LNCaP clone FGC (cell line): ENCODE measurements at places on chromosomes 16 and 17.

DNA sequence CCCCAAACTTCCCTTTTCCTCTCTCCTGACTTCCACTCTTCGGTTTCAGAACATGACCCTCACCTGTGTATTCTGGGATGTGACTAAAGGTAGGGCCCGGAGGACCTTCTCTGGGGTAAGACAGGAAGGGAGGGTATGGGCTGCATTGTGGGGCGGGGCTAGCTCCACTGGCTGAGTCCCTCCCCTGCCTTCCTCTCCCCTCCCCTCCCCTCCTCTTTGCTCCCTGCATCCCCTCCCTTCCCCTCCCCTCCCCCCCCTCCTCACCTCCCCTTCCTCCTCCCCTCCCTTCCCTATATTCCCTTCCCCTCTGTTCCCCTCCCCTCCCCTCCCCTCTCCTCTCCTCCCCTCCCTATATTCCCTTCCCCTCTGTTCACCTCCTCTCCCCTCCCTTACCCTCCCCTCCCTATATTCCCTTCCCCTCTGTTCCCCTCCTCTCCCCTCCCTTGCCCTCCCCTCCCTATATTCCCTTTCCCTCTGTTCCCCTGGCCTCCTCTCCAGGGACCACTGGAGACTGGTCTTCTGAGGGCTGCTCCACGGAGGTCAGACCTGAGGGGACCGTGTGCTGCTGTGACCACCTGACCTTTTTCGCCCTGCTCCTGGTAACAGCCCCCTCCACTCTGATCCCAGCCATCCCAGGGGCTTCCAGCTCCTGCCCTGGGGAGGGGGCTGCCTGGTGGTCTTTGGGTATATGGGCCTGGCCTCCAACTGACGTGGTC, 11.8 kb downstream of the ADGRG3 start:
- DNase-seq: no peak

- DNase-seq: no peak
Observed at GRCh38 chr16:11250091-11250785, 5.8 kb downstream of the SOCS1 start.

GRCh38 chr16:17368446-17368845, 102.3 kb downstream of the XYLT1 start:
- DNase-seq: no peak

- DNase-seq: no peak
Observed at GRCh38 chr17:75892556-75893224, 4.1 kb downstream of the TRIM65 start.

DNA sequence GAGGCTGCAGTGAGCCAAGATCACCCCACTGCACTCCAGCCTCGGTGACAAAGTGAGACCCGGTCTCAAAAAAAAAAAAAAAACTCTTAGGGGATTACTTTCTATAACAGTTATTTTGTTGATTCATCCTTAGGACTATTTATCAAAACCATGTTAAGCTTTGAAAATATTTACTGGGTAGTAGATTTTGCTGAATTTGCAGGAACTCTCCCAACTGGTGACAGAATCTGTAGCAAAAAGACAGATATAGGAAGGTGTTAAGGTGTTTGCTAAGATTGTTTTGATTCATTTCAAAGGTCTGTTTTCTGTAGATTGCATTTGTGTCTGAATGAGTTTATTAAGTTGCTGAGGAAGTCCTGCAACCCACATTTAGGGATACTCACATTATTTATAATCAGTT, 192.6 kb downstream of the PRKCA start:
- no peak for DNase-seq

- DNase-seq: peak; percentile 7
Observed at GRCh38 chr16:55641430-55642056, 14.2 kb upstream of the SLC6A2 start.

DNA sequence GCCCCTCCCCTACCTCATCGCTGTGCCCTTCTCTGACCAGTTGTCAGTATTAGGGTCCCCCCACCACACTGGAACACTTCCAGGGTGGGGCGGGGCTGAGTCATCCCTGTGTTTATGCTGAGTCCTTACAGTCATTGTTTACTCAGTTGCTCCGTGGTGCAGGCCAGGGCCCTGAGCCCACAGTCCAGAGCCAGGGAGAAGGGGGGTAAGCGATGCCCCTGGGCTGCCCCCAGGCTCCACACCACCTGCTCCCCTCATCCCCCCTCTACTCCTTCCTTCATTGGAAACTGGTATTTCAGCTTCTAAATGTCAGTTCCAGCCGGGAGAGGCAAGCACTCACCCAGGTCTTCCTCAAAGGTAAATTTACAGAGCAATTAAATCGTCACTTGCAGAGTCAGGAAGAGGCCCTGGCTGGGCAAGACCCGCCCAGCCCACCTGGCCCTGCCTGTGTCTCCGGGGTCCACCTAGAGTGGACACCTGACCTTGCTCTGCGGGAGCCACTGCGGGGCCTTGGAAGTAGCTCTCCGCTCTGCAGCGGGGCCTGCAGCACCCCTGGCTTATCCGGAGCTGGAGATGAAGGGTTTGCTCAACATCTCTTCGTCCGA, 4.8 kb downstream of the ATP2A3 start:
- no peak for DNase-seq

GRCh38 chr17:40561871-40562611, 3.2 kb downstream of the CCR7 start:
- DNase-seq: no peak

DNA sequence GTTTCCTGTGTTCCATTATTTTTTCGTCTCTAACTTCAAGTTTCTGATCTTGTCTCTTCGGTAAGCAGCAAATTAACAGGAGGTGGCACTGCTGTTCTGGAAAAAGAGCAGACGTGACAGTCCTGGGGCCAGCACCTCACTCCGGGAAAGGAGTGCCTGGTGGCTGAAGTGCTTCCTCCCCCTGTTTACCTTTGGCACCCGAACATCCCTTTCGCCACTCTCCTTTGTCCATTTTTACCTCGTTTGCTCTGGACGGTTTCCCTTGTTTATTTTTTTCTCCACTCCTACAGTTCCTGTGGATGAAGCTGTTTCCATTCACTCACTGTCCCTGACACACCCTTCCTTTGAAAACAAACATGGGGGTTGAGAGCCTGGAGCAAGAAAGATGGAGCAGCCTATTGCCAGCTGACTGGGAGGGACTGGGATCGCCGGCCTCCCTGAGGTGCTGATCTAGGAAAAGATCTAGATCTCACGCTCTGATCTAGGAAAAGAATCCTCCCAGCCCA, 12.6 kb downstream of the SAP30BP start:
- DNase-seq: peak; percentile 30

GRCh38 chr16:8623634-8624033, 2.1 kb downstream of the METTL22 start:
- DNase-seq: no peak

DNA sequence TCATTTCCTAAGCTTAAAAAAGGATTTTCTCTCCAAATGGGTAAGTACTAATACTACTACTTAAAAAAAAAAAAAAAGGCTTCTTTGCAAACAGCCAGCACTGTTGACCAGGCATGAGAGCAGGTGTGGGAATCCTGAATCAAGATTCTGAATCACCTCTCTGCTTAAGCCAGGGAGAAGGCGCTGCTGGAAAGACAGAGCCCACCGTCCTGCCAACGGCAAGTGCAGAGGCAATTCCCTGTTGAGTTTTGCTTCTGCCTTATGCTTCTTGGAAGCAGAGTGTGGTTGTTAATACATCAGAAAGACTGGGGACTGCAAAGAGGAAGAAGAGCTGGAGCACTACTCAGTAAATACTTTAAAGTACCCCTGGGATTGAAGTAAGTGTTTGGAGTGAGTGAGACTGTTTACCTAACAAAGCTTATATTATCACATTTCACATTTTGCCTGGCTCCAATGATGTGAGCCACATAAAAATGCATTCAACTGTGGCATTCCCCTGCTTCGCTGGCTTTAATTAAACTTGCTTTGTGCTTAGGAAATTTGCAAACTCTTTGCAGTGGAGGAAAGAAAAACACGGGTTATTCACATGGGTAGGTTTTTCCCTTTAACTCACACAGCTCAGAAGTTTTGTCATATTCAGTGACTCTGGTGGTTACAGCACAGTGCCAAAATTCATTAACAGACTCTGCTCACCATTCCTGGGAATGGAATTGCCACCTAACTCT, 86.0 kb upstream of the KIF2B start:
- DNase-seq: no peak

DNA sequence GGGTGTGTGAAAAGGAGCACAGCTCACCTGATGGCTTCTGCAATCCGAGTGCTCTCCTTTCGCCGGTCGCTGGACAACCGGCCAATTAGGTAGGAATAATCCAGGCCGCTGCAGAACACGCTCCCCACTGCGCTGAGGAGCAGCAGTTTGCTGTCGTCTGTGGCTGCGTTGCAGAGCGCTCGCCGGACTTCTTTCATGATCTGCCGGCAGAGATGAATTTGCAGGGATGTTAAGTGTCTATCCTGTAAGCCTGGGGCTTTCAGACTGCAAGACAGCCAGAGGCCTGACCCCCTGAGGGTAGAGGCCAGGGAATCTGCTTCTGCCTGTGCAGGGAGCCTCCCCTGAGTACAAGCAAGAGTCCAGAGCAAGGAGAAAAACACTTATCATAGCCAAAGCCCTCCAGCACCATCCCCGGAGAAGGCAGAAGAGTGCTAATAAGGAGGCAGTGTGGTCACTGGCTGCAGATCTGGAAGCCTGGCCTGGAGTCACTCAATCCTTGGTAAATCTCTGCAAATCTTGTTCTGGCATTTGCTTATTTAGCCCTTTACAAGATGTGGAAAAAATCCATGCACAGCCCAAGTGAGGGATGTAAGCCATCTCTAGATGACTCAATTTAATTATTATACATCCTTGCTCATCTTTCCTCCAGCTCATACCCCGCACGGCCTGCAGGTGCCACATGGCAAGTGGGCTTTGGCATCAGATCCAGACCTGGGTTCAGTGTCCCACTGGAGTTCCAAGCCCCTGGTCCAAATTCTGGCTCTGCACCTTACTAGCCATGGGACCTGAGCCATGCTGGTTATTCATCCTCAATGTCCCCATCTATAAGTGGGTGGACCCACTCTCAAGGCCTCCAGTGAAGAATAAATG, 80.2 kb downstream of the DYNLRB2 start:
- no peak for DNase-seq

GRCh38 chr16:7182510-7183109, 150.0 kb upstream of the RBFOX1 start:
- no peak for DNase-seq

DNA sequence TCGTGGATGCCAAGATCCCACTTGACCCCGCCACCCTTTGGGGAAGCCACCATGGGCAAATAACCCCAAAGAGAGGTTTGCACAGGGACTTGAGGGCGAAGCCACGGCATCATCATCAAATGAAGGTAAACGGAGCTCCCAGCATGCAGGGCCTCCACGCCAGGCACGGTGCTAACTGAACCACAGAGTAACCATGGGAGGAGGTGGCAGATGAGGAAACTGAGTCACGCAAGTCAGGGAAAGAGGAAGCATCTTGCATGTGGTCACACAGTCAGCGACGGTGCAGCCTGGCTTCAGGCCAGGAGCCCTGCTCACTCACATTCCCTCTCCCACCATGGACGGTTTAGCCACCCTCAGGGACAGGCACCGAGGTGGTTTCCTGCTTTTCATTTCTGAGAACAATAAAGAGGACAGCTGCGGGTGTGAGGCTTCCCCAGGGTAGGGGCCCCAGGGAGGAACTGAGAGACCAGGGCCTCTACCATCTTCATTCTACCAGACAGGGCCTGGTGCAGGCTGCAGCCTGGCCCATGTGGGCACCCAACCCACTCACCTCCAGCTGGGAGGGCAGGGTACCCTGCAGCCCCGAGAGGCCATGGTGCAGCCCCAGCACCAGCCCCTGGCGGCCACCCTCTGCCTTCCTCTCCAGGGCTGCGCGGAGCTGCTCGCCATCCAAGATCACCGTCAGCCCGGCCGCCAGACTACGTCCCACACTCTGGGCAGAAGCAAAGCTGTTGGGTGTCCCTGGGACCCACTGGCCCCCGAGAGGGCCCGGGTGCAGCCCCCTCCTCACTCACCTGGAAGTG, 78.3 kb downstream of the RMI2 start:
- no peak for DNase-seq

GRCh38 chr17:42016411-42016831, 818 bp downstream of the DNAJC7 start:
- no peak for DNase-seq

DNA sequence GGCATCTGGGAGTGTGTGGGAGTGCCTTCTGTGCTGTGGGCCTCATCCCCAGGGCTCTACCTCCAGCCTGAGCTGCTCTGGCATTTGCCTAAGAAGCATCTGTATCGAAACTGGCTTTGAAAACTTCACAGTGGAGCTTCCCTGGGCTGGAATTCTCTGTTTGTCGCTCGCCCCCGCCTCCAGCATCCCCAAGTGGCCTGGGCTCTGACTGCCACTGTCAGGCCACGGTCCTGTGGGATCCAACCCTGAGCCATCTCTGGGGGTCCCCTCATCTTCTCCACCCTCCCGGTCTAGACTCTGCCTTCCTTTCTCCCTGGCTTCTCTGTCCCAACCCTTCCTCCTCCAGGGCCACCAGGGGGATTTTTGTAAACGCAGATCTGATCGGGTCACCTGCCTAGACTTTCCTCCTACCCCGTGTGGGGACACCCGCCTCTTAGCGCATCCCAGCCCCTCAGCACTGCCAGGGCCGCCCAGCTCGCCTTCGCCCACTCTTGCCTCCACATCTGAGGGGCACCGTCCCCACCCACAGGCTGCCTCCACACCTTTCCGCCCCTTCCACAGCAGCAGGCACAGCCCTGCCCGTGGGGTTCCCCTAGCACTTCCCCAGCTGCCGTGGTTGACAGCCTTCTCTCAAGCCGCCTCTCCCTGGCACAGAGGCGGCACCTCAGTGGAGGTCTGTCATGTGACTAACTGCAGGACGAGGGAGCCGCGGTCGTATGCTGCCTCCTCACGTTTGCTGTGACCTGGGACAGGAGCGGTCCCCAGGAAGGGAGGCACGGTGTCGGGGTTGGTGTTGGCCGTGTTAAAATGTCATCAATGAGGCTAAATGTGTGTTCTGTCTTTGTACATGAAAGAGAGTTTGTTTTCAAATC, 12.0 kb downstream of the TBC1D24 start:
- DNase-seq: no peak

DNA sequence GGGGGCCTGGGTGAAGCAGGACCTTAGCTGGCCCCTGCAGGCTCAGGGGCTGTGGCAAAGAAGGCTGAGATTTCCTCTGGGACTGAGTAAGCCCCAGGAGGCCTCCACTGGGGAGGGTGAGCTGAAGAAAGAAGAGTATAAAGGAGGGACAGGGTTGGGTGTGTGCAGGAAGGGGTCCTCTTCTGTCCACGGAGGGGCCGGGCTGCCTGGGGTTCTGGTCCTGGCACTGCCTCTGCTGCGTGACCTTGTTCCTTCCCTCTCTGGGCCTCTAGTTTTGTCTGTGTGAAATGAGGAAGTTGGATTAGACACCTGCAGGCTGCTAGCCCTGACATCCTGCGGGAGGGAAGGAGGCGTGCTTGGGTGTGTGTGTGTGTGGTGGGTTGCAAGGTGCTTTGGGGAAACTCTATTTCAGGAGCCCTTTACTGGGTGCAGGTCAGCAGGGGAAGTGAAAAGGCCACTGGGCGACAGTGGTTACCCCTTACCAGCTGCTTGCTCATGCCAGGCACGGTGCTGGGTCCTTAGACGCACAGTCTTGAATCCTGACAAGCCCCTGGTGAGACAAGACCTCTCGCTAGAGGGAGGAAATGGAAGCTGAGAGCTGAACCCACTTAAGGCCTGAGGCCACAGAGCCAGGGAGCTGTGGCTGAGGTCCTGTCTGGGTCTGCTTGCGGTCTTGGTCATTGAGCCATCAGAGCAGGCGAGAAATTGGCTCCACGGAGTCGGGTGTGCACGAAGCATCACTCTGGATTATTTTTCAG, 60.7 kb downstream of the OR1D5 start:
- DNase-seq: no peak

GRCh38 chr17:73841431-73842060, 197.3 kb upstream of the SDK2 start:
- DNase-seq: no peak

GRCh38 chr16:48960830-48961229, 320.8 kb downstream of the CBLN1 start:
- DNase-seq: no peak

- DNase-seq: no peak
Observed at GRCh38 chr16:57066625-57067024, 25.8 kb upstream of the CPNE2 start.
